ENCODE measurements at places on chromosomes 1 and 21.

GRCh38 chr1:67004176-67004575, 49.8 kb downstream of the SLC35D1 start:
- no peak for DNase-seq

DNA sequence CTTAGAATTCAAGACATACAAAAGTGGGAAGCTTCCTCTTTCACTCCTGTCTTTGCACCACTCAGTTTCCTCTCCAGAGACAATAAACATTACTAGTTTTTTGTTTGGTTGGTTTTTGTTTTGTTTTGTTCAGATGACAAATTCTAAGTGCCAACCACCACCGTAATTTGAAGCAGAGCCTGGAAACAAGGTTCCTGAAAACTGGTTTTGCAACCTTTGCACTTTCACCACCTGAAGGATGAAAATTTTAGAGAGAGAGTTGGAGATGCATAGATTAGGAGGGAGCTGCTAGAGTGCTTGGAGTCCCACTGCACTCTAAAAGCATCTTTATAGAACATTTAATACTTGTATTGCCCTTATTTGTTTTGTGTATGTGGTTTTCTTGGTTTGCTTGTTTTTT, 20.2 kb upstream of the MGST3 start:
- DNase-seq: no peak

GRCh38 chr1:77511440-77511840, 171.0 kb downstream of the ZZZ3 start:
- DNase-seq: no peak

GRCh38 chr21:45591619-45592207, 49.5 kb upstream of the SLC19A1 start:
- DNase-seq: no peak

- DNase-seq: no peak
These were observed 240.4 kb downstream of the NFIA start for GRCh38 chr1:61322769-61323168.

DNA sequence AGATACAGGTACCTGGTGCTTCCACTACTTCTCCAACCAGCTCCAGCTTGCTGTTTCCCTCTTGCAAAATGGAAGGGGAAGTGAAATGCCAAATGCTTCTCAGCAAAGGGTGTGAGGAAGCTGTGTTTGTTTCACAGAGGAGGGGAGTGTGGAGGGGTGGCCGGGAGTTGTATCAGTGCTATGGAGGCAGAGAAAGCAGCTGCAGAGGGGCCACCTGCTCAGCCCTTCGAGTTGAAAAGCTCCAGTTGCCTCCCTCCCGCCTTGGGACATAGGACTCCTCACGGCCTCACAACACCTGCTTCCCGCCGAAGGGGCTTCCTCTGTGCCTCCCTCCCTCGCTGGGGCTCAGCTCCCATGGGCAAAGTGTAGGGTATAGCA, 12.1 kb upstream of the LINGO4 start:
- no peak for DNase-seq

DNA sequence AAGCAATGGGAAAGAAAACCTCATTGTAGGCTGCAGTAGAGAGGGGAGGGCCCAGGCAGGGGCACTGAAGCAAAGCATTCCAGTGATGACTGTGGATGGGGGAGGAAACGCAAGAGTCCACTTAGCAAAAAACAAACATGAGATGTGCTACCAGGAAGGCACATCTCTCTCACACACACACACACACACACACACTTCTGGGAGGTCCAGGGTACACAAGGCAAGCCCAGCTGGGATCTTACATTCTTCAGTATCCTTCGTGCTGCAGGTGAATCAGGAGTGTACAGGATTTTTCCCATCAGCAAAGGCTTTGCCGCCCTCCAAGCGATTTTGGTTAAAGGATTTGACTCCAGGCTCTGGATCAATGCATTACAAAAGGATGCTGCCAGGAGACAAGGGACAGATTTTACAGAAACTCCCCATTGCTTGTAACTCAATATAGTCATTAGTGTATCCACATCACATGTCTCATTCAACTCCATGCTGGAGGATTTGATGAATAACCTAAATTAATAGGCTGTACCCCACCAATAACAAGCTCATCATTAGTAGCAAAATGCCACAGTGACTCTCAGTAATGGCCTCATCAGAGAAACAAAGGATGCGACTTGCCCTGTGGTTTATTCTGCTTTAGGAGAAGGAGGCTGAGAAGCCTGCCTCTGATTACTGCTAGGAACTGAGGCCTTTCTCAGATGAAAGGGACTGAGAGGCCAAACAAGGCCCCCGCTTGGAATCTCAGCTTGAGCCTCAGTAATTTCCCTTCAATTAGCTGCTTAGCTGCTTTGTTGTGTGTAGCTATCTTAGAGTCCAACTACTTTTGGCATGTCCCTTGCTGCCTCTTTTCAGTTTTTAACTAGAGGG, 41.6 kb downstream of the ABCA4 start:
- DNase-seq: no peak

- DNase-seq: no peak
These were observed 26.0 kb downstream of the PRKAA2 start for GRCh38 chr1:56671085-56671484.

DNA sequence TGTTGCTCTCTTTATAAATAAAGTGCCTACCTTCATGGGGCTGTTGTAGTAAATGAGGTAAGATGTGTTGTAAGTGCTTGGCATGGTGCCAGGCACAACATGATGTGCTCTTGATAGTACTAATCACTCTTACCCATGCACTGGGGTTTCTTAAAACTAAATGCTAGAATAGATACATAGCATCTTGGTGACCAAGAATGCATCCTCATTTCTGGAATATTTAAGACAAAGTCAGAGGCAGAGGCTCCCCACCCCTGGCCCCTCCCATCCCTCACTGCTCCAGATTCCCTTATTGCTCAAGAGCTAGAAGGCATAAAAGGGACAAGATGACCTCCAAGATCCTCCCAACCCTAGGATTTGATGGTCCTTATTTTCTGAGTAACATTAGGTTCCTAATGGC, 61.3 kb downstream of the GLUL start:
- DNase-seq: no peak

GRCh38 chr1:155389826-155390225, 69.1 kb downstream of the RUSC1 start:
- no peak for DNase-seq

GRCh38 chr1:94270801-94271203, 33.4 kb upstream of the ARHGAP29 start:
- no peak for DNase-seq

DNA sequence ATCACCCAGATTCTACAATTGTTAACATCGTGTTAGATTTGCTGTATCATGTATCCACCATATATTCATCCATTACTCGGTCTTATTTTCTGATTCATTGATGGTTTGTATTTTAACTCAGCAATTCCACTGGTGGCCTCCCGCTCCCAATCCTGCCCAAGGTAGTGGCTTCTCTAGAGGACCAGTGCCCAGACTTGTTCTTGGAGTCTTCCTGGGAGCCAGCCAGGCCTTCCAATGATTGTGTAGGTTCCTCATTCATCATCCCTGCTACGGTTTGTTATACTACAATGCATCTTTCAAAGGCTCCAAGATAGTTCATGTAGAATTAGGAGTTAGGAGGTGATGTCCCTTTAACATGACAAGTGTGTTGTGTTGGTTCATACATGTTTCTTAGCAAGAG, 451.1 kb downstream of the SETD4 start:
- DNase-seq: no peak

GRCh38 chr1:201376464-201377374, 761 bp downstream of the TNNT2 start:
- no peak for DNase-seq
